ENCODE measurements at places on chromosomes 7 and 10. TPM values are rescaled to one million over a fixed set of nuclear protein-coding genes. Genes with fewer than 3 reads are reported as not detected.
A peak's percentile ranks its signal among the peaks of the same experiment; 100 is the strongest.

- no peak for DNase-seq
Measured at GRCh38 chr7:78218876-78219275, 420.3 kb downstream of the PHTF2 start.

- no peak for DNase-seq
Measured at GRCh38 chr7:81869670-81870069, 99.8 kb upstream of the HGF start.

DNA sequence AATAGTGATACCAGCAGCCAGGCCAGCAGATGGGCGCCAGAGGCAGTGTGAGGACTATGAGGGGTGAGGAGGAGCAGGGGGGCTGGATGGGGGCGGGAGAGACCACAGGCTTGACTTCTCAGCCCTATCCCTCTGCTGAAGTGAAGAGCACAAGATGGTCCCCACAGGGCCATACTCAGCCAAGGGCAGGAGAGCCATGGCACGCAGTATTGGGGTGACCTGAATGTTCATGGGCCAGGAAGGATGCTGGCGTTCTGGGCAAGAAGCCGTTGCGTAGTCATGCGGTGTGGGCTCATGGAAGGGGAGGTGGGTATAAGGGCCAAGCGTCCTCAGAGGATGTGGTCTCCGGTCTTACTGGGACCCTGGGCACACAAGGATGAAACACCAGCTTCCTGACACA is 146.3 kb downstream of the PRKAG2 start:
- DNase-seq = no peak

DNA sequence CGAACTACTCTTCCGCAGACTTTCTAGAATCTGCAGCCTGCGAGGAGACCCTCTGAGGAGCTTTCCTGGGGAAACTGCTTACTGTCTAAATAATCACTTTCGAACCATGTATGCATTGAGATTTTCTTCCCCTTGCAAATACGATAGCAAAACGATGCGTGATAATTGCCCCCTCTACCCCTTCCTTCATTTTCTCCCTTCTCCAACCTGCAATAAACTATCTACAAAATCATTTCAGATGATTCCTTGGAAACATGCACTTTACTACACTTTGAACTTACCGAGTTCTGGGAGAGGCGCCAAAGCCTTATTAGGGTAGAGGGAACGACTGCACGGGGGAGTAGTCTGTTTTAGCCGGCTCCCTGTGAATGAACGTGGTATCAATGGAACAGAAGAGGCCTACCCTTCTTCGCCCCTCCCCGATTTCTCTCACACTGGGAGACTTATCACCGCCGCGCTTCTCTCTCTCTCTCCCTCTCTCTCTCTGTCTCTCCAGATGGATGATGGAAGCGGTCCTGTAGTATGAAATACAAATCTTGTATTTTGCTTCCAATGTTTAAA is at the start of gene FGFBP3:
Gene FGFBP3 (minus strand): TSS at position 370 of the 561 bp plus-strand sequence. CDS start 517 bp downstream, outside the sequence.
- DNase-seq = no peak

- DNase-seq = no peak
Measured at GRCh38 chr10:99433378-99434020, 3.1 kb upstream of the GOT1 start.

GRCh38 chr10:62895063-62895462 is 78.9 kb upstream of the EGR2 start:
- DNase-seq = no peak

- peak; percentile 75 for DNase-seq
Measured at GRCh38 chr7:97024209-97025129, at the start of gene DLX5. TSS of gene DLX5 (minus strand) at chr7:97024831. CDS start at chr7:97024623, 208 bp downstream.

GRCh38 chr7:87059525-87060287 is at the start of gene ELAPOR2:
TSS of gene ELAPOR2 (minus strand) at chr7:87059654. CDS start at chr7:87059513, 141 bp downstream.
- peak; percentile 76 for DNase-seq

VSTM4 gene
- total RNA-seq = 16.4 TPM

MPP7 gene
- total RNA-seq = 7.8 TPM

ADAP1 gene
- 42.8 TPM for total RNA-seq
